H9 (cell line): ENCODE measurements at places on chromosomes 12 and 14.

GRCh38 chr12:87670448-87670847 lies 358.8 kb downstream of the C12orf50 start:
- DNase-seq = peak; percentile 65

- DNase-seq = no peak
Observed at GRCh38 chr14:60233251-60233650, 15.8 kb upstream of the PPM1A start.

GRCh38 chr12:111905502-111905901 lies 63.5 kb downstream of the MAPKAPK5 start:
- DNase-seq = no peak

- peak; percentile 31 for DNase-seq
Observed at GRCh38 chr14:93346926-93347721, at the start of gene COX8C. TSS of gene COX8C (plus strand) at chr14:93347182. CDS start at chr14:93347269, 87 bp downstream.

DNA sequence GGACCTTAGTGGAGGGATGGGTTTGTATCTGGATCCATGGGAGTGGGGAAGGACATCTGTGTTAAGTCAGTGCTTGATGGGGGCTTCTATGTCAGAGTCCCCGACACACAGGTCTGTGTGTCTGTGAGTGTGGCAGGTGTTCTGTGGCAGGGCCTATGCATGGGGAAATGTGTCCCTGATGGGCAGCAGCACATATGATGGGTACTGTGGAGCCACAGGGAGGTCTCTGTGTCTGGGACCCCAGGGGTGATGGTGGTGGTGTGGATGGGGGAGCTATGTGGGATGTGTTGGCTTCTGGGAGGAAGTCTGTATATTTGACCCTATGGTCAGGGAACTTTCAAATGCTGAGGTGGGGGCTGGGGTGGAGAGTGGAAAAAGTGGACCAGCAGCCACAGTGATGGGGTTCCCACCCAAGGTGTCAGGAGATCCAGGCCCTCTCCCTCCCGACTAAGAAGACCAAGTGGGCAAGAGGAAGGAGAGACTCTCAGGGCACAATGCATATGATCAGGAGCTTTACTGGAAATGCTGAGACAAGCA lies 16.5 kb downstream of the KRT7 start:
- peak; percentile 23 for DNase-seq

DNA sequence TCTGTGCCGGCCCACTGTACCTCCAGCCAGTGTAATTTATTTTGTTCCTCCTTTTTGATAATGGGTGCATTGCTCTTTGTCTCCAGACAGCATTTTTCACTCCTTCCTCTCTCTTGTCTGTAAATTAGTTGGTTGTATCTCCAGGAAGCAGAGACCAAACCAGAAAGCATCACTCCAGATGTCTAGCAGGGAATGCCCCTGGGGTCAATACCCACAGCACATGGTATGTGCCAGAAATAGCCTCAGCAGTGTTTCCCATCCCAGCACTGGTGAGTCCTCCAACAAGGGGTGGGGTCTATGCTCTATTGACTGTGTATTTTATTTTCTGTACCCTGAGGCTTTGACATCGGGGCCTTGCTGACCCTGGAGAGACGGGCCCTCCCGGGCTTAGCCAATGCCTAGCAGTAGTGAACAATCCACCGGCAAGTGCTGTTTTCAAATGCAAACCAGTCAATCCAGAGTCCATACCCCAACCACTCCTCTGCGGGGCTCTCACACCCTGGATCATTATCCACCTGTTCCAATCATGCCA lies 50.2 kb upstream of the FZD10 start:
- no peak for DNase-seq

GRCh38 chr14:99729991-99730875 lies 46.1 kb downstream of the CYP46A1 start:
- DNase-seq = peak; percentile 86

DNA sequence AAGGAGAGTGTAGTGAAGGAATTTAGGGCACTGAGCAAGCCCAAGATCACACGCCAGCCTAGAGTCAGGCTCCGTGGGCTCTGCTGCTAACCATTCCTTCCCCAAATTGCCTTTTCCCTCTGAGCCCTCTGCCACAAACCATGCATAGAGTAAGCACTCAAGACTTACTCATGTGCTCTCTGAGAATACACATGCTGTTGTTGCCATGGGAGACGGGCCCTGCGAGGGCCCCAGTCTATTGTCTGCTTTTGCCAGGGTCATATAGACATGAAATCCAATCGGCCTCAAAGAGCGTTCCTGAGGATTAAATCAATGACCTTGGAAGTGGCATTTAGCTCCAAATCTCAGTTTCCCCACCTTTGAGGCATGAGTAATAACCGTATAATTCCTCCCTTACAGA lies 48.7 kb upstream of the WSCD2 start:
- no peak for DNase-seq

GRCh38 chr12:5861416-5861815 lies 83.6 kb downstream of the ANO2 start:
- no peak for DNase-seq

- no peak for DNase-seq
Observed at GRCh38 chr14:38056270-38056669, 151.4 kb upstream of the SSTR1 start.

- DNase-seq = peak; percentile 90
Observed at GRCh38 chr14:102554821-102555819, 37.3 kb upstream of the RCOR1 start.

DNA sequence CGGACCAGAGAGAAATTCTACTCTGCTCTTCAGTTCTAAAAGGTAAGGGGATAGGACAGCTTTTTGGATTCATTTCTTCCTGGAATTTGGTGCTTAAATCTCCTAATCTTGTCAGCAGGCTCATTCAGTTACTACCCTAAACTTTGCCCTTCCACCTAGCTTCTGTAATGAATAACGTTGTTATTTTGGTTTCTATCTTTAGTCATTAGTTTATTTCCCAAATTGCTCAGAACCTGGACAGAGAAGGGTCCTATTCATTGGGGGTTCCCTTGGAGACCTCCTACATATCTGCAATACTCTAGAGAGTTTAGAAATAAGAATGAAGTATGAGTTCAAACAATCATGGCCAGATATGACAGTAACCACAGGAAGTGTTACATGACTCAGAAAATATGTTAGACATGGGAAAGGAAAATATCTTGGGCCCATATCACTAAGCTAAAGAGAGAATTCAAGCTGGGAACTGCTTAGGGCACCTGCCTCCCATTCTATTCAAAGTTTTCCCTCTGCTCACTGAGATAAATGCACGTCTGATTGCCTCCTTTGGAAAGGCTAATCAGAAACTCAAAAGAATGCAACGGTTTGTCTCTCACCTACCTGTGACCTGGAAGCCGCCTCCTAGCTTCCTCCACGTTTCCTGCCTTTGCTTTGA lies 87.9 kb downstream of the GAS2L3 start:
- peak; percentile 39 for DNase-seq

DNA sequence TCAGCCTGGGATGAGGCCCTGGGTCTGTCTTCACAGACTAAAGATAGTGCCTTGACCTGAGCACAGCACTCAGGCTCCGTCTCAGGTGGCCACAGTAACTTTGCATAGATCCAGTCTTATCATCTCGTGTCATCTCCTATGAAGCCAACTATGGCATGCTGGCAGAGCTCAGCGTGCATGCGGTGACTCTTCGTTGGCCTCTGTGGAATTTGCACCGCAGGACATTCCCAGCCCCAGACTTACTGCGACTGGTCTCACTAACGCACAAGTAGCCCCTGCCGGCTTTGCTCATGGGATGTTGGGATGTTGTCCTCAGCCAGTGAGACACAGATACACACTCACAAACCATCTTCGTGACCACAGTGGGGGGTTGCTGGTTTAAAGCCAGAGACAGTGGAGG lies 199.6 kb downstream of the CHST11 start:
- no peak for DNase-seq

DNA sequence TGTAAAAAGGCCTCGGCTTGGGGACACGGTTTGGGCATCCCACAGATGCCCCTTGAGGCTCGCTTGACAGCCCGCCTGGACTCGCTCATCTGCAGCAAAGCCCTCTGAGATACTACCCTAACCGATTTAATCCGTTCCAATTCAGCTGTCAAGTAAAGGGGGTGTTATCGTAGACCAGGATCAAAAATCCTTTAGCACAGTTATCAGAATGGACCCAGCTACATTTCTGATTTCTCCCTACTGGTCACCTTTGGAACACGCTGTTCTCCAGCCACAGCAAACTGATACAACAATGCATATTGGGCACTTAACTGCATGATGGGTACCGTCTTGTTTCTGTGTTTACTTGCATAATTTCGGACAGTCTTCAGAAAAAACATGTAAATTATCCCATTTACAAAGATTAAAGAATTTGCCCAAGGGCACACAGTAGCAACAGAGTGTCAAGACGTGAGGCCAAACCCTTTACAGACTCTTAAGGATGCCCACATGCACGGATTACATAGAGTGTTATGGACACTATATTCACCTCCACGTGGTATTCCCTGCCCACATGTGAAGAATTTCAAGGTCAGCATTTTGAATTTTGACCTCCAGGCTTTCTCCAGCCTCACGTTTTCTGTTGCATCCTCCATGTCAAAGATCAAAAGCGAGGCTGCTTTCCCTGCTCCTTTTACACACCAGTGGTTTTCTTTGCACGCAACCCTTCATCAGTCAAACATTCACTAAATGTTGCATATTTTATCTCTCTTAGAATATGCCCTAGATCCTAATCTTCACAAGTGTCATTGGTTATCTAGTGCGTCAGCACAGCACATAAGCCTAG lies 3.2 kb upstream of the DUSP6 start:
- no peak for DNase-seq

DNA sequence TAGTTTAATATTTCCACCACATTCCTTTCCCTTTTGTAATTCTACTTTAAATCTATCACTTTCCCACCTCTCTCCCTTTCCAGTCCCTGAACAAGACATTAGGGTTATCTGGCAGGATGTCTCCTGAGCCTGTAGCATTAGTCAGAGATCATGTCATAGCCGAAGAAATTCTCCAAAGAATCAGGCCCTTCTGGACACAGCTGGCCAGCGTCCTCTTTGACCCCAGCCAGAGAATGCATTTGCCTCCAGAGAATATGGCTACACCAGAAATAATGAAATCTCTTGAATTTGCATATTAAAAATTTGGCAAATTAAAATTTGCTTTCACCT lies 56.7 kb downstream of the NTF3 start:
- no peak for DNase-seq

DNA sequence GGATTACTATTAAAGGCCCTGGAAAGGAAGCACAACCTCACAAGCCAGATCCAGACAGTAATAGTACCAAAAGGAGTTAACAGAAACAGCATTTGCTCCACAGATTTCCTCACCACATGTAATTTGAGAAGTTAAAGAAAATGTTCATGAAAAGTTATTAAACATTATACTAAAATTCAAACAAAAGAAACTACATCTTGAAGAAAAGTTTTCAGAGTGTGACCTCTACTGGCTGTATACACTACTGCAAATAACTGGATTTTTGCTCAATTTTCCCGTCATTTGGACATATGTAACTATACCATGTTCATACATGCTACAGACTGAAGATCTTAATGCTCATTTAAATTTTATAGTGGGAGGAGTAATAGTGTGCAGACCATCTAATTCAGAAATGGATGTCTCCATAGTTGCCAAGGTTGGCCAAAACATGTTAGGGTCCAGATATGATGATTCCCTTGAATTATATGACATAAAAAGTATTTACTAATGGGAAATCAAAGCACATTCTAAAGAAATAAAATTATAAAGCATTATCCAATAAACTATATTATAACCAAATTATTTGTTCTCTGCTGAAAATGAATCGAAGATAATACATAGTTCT lies 5.6 kb downstream of the KRR1 start:
- no peak for DNase-seq

DNA sequence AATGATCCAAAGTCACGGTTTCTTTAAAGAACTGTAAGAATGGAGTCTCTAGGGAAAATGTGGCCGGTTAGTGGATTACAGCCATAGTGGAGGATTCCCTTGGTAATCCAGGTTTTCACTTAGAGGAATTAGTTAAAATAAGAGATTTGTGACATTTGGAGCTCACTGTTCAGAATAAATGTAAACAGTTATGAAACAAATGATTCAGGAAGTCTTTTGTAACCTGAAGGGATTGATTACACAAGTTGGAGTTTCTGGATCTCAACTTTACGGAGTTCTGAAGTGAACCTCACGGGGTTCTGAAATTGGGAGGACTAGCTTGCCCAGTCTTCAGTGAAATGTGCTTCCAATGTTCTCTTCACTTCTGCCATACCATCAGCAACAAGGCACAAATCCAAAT lies 234.4 kb upstream of the FKBP4 start:
- DNase-seq = no peak

DNA sequence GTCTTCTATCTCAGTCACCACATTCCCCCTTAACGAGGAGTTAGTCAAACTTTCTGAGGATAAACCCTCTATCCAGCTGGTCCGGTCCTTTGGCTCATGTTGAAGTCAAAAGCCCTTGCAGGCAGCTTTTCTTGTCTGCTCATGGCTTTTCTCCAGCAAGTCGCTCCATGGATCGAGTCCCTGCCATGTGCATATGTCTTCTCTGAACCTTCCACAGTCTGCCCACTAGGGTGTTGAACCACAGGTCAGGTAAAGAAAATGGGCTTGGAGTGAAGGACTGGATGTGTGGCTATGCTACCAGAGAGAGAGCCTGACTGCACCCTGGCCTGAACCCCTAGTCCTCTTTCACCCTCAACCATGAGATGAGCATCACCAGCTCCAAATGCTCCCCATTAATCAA lies 22.8 kb downstream of the C14orf132 start:
- DNase-seq = peak; percentile 20

DNA sequence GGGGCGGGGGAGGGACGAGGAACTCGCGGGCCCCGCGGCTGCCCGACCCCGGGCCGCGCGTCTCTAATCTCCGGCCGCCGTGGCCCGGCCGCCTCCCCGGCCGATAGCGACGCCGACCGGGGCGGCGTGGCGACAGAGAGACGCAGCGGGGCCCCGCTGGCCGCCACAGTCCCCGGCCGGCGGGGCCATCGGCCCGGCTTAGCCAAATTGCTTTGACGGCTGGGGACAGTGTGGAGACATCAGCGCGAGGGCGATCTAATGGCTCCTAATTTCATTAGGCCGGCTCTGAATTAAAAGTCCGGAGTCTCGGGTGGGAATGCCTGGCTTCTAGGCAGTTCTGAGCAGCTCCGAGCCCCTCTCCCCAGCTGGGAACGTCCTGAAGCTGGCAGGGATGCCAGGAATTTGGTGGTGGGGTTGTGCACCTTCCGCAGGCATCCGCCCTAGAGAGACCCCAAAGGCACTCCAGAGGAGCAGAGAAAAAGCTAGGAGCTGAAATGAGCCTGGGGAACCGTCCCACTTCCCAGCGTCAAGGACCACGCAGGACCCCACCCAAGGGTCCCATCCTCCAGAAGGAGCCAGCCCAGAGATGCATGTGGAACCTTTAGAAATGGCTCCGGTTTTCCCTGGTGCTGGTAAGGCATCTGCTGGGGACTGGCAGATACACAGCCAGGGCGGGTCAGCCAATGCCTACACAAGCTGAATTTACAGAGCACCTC lies 9.6 kb downstream of the TBX5 start:
- DNase-seq = no peak

DNA sequence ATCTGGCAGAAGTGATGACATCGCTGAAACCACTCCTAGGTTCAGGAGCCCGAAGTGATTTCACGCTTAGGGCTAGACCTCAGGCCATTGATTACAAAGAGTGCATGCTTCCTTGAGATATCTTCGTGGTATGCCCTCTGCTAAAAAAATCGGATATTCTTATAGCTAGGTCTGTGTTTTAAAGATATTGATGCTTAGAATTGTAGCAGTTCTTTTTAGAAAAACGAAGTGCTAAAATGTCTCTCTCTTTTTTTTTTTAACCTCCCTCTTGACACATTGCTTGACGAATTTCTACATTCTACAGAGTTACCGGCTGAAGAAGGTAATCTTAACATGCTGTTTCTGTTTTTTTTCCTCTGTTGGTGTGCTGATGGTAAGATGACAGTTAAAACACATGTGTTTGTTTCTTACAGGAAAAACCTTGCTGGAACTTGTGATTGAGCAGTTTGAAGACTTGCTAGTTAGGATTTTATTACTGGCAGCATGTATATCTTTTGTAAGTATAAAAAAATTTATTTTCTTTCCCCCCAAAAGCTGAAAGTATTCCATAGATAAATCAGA lies 1.3 kb downstream of the ATP2A2 start:
- DNase-seq = no peak
